Muscle of arm (tissue), 14 donors: ENCODE measurements at places on chromosomes 3 and 15. TPM values are rescaled to one million over a fixed set of nuclear protein-coding genes. Genes with fewer than 3 reads are reported as not detected.

GRCh38 chr3:43995547-43996378, 245.9 kb upstream of the TOPAZ1 start:
- no peak for DNase-seq

DNA sequence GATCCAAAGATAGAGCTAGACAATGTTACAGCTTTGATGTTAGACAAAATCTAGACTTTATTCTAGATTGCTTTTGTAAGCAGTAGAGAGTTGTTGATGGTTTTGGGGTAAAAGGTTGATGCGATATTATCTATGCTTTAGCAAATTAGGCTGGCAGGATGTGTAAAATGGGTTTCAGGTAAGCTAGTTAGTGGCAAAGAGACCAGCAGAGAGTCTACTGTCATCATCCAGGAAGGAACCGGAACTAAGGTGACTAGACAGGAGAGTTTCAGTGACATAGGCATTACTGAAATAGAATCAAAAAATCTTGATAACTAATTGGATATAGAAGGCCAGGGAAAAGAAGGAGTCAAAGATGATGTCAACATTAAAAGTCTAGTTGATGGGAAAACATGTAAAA, 11.1 kb downstream of the OR5K2 start:
- DNase-seq = no peak

- DNase-seq = no peak
Observed at GRCh38 chr3:172376402-172376801, 71.9 kb downstream of the GHSR start.

Gene ECE2
- not detected for polyA plus RNA-seq

GRCh38 chr3:123667784-123668183, 82.9 kb upstream of the HACD2 start:
- DNase-seq = no peak

Gene BLOC1S6
- polyA plus RNA-seq = 44.7 TPM

DNA sequence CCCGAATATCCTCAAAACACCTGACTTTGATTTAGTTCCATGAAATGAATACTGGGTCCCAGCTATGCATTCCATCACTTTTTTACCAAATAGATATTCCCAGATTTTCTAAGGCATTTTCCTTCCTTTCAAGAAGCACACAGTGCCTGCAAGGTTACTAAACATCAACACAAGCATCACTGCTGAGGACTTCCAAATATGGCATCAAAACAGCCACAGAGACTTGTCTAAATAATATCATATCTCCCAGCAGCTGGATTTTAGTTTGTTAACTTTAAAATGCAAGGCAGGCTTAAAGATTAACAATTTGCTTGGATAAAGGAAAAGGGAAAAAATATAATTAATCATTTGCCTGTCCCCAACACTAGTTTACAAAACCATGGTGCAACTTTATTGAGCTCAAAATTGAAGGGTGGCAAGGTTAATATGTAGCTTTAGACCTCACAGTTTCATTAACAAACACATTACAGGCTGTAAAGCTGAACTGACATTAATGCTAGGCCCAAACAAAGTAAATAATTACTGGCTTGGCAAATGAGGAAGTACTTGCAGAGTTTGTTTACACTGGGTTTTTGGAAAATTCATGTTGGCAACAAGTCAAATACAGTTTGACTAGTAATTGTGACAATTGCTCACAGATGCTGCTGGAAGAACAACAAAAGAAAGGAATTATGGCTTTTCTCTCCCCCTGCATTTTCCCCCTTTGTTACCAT, 401.7 kb upstream of the CDIN1 start:
- peak; percentile 67 for DNase-seq

Gene GPR149
- polyA plus RNA-seq = not detected

DNA sequence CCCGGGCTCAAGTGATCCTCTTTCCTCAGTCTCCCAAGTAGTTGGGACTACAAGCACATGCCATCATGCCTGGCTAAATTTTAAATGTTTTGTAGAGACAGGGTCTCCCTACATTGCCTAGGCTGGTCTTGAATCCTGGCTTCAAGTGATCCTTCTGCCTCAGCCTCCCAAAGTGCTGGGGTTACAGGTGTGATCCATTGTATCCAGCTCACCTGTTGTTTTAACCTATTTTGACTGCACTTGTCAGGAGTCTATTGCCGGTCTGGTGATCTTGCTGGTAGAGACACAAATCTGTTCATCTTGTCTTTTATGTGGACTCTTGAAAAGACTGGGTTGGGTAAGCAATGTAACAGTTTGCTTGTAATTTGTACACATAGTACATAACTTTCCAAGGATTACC, 7.9 kb downstream of the IREB2 start:
- no peak for DNase-seq

- DNase-seq = no peak
Observed at GRCh38 chr3:48411606-48412374, 18.1 kb downstream of the PLXNB1 start.

DNA sequence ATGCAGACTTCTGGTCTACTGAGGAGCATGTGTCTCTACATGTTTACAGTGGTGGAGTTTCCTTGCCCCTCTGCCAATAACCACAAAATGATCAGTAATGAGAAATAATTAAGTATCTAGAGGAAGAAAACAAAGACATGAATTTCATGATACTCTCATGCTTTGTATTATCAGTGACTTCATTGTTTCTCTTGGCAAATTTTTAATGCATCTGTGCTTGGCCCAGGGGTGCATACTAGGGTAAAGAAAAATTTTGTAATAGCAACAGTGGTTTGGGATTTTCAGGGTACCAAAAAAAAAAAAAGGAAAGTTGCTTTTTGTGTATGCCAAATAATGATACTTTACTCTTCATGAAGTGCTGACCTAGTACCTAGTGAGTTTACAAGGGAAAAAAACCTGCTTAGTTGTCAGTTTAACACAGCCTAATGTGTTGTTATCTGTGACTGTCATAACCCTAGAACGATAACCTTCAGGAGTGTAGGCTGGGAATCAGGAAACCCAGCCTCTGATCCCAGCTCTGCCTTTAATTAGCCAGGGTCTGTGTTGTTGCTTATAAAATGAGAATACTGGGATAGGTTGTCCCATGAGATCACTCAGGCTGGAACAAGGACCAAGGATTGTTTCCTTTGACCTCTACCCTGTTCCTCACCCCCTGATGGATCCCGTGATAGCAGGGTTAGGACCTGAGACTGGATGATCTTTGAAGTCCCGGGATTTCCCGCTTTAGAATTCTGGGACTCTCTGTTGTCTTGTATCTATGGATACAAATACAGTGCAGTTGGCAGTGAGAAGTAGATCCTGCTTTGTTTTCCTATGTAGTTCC, 117.5 kb downstream of the CMSS1 start:
- DNase-seq = peak; percentile 85

Gene RLBP1
- not detected for polyA plus RNA-seq
